ENCODE measurements at places on chromosomes 11 and 22.
A peak's percentile ranks its signal among the peaks of the same experiment; 100 is the strongest.

DNA sequence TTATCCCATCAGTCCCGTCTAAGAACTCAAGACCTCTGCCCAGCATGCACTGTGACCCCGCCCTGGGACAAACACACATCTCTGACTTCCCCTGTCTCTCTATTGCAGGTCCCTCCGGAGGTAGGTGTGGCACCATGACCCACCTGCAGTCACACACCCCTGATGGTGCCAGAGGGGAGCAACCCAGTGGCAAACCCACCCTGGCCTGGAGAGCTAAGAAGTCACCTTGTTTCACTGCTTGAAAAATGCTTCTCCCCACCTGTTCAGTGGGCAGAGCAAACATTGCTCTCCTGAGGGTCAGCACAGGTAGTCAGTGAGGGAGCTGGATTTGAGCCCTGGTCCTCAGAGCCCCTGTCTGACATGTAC, 23.9 kb downstream of the CAPN1 start:
- DNase-seq: no peak

GRCh38 chr11:35927682-35928081, 16.2 kb upstream of the LDLRAD3 start:
- no peak for DNase-seq

DNA sequence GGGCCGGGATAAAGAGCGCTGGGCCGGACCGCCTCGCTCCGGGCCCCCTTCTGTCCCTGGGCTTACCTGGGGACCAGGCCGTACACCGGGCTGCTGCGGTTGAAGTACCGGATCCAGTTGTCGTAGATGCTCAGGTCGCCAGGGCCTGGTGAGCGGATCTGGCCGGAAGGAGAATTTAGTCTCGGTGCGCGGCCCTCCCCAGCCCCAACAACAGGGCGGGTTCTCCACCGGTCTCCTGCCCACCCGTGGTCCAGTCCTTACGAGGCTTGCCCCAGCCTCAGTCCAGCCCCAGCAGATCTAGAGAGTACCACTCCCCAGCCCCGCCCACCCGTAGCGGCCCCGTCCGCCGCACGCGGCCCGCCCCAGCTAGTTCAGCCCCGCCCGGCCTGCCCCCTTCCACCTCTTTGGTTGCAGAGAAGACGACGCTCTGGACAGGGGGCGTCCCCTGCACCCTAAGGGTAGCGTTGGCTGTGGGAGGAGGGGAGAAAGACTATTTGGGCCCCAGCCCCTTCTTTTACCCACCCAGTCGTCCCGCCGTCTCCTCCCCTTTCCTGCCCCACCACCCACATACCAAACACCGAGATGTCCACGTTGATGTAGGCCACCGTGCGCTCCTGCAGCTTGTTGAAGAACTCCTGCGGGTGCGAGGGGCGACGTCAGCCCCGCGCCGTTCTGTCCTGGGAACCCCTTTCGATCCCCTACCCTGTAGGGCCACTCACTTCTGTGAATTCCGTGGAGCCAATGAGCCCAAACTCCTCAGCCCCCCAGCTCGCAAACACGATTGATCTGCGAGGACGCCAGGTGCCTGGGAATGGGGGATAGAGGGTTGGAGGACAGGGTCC, 6.8 kb downstream of the SAC3D1 start:
- DNase-seq: no peak

GRCh38 chr22:38029901-38030300, 27.3 kb upstream of the PICK1 start:
- no peak for DNase-seq

DNA sequence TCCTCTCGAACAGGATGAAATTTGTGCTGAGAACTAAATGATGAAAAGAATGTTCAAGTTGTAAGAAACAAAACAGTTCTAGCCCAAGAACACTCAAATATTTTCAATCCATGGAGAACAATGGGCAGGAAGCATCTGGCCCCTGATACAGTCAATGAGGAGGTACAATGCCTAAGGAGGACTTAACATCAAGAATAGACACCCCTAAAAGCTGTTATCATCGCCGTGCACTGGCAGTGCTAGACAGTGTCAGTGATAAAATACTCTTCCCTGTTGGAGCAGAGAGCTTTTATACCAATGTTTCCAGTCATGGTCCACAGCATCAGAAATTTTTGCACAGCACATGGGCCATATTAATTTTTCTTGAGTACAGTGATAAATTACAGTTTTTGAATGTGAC, 20.2 kb upstream of the VSTM5 start:
- DNase-seq: no peak

DNA sequence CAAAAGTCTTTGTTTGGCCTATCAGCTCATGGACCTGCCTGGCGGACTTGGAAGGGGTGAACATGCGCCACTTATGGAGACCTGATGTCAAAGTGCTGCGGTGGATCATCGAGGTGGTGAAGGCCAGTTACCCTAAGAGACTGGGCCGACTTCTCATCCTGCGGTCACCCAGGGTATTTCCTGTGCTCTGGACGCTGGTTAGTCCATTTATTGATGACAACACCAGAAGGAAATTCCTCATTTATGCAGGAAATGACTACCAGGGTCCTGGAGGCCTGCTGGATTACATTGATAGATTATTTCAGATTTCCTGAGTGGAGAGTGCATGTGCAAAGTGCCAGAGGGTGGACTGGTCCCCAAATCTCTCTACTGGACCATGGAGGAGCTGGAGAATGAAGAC, 17.9 kb downstream of the ALKBH3 start:
- DNase-seq: no peak

- DNase-seq: no peak
These were observed 232.6 kb downstream of the CASP12 start for GRCh38 chr11:104665641-104666040.

DNA sequence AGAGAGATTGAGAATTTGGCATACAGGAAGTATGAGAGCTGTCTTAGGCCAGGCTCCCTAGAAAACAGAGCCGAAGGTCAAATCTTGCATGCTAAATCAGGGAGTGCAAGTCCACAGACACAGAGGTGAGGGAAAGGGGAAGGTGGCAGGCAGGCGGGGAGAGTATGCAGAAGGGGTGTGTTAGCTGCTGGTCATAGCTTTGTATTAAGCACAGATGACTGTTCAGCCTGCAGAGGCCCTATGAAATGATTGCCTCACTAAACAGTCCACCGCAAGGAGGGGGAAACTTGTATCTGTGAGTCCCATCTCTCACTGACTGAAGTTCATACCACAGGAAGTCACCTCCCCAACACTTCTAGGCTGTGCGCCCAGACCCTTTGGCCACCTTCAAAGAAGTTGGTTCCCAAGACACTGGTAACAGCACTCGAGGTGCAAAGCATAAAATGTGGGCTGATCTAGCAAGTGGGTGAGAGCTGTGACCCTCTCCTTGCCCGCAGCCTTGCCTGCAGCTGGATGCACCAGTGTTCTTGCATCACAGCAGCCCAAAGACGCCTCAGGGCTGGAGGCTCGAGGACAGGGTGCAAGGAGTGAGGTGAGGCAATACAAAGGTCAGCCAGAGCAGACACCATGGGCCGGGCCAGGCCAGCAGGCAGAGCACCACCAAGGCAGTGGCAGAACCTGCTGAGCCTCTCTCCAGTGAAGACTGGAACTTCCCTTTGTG, 115.3 kb upstream of the TBCEL start:
- peak; percentile 1 for DNase-seq

- DNase-seq: no peak
These were observed 1.2 kb upstream of the CEP126 start for GRCh38 chr11:101913656-101914055.

- DNase-seq: no peak
These were observed 10.7 kb downstream of the LSP1 start for GRCh38 chr11:1863352-1864216.

- no peak for DNase-seq
These were observed 63.2 kb downstream of the SHISAL1 start for GRCh38 chr22:44249376-44250147.

DNA sequence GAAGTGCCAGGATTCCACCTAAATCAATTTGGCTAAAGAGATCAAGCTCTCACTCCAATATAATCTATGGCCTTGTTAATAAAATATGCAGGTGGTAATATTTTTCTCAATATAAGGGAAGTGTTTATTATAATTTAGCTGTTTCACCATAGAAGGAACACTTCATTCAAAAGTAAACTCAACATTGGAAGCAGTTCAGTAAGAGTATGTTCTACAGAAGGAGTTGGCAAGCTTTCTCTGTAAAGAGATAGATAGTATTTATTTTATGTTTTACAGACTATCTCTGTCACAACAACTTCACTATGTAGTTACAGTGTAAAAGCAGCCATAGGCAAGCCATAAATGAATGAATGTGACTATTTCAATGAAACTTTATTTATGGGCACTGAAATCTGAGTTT, 313.6 kb upstream of the ANO3 start:
- DNase-seq: no peak

DNA sequence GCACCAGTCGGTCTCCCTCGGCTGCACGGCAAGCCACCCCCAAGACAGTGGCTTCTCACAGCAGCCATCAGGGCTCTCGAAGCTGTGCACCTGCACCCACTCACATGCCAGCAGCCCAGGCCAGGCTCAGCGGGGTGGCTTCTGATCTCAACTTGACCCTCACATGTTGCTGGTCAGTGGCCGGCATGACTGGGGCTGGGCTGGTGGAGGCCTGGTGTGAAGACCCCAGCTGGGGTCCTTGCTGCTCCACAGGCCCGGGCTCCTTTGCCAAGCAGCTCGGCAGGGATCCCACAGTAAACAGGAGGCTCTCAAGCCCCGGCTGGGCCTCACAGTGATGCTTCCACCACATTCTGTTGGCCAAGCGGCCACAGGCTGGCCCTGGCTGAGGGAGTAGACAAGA, 128.2 kb downstream of the BRD1 start:
- DNase-seq: no peak

- no peak for DNase-seq
These were observed 98.5 kb downstream of the TSPAN18 start for GRCh38 chr11:44825058-44825785.

DNA sequence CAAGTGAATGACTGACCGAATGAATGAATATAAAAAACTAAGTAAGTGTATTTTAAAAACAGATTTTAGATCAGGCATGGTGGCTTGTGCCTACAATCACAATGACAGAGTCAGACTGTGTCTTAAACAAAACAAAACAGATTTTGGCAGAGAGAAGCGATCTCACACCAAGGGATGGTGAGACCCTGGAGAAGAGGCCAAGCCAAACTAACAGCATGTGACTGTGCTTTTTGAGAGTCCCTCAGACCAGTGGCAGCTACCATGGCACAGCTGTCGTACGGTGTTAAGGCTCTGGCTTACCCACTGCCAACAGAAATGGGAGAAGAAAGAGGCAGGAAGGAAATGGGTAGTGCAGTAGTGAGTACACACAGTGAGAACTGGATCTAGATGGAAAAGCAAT, 60.6 kb downstream of the SGSM3 start:
- DNase-seq: no peak

- no peak for DNase-seq
These were observed 331.9 kb upstream of the NARS2 start for GRCh38 chr11:78906566-78906965.

- no peak for DNase-seq
These were observed 503.8 kb downstream of the BRD1 start for GRCh38 chr22:49323751-49324415.

DNA sequence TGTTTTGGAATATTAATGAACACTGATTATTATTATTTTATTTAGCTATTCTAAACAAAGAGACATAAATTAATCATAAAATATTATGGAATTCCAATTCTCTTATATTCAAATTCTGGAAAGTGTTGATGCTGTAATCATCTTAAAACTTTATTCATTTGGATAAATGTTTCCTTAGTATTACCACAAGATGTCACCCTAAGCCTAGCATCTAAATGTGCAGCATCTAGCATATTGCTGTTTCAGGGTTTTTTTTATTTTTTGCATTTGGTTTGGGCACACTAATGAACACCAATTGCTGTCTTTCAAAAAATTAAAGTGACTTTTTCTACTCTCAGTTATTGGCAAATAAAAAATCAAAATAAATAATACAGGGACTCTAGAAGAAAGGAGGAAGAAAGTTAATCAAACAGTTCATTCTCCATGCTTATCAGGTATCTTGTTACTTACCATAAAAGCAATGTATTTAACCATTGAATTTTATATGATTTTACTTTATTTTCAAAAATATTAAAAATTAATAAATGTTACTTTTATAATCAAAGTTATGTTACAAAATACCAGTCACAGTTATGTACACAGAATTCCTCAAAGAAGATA, 31.8 kb downstream of the DLG2 start:
- no peak for DNase-seq

- DNase-seq: no peak
These were observed 59.5 kb upstream of the PHF21A start for GRCh38 chr11:46180736-46181135.

- DNase-seq: no peak
These were observed 80.2 kb downstream of the TBC1D22A start for GRCh38 chr22:46842606-46843005.

- no peak for DNase-seq
These were observed 466.7 kb upstream of the B3GAT1 start for GRCh38 chr11:134878785-134879184.

DNA sequence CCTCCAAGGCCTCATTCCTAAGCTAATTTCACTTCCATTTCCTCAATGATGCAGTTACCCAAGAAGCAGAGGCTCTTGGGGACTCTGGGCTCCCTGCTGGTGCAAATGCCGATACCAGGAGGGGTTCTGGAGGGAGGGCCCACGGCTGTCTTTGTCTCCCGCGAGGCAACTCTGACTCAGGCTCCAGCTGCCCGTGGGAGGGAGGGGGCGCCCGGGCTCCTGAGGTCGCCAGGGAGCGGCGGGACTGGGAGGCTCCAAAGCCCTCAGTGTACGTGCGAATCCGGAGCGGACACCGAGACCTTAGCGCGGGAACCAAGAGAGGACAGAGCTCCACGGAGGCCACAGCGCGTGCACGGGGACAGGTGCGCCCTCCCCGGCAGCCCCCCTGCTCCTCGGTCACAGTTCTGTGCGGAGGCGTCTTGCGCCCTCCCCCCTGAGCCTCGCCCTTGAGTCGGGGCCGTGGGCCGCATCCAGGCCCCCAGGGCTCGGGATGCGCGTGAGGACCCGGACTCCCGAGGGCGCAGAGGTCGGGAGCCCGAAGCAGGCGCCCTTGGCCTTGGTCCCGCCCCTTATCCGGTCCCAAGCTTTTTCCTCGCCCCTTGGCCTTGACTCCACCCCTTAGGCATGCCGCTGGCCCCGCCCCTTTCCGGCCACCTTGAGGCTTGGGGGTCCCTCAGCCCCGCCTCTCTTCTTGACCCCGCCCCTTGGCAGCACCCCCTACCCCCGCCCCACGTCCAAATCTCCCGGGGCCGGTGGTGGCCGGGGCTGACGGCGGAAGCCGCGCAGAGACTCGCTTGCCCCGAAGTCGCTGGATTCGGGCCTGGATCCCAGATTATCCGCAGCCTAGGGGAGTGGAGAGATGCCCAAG, 4.7 kb upstream of the SHISA8 start:
- no peak for DNase-seq

GRCh38 chr11:108551651-108552462, 41.7 kb downstream of the EXPH5 start:
- no peak for DNase-seq

DNA sequence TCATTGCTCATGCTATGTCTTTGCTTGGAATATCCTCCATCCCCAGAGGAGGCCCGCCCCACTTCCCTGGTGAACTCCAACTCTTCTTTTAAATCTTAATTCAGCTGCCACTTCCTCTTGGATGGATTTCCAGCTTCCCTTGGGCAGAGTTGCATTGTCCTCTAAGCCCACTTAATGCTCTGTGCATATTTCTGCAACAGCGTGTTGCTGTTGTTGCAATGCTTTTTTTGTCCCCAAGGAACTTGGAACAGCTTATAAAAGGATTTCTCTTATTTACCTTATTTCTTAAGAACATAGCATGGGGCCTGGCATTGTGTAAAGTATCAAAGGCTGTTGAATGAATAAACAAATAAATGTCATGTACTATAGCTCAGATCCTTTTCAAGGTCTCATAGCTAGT, 507.4 kb downstream of the METTL15 start:
- DNase-seq: no peak

GRCh38 chr11:125236072-125236825, 71.7 kb downstream of the PKNOX2 start:
- DNase-seq: no peak

Measured in stimulated activated CD8-positive, alpha-beta memory T cell treated with anti-CD3 and anti-CD28 coated beads, Interleukin-15, amount 100 ng/mL, for 1 hour (primary cell).